ENCODE measurements at places on chromosomes 7 and 10.

DNA sequence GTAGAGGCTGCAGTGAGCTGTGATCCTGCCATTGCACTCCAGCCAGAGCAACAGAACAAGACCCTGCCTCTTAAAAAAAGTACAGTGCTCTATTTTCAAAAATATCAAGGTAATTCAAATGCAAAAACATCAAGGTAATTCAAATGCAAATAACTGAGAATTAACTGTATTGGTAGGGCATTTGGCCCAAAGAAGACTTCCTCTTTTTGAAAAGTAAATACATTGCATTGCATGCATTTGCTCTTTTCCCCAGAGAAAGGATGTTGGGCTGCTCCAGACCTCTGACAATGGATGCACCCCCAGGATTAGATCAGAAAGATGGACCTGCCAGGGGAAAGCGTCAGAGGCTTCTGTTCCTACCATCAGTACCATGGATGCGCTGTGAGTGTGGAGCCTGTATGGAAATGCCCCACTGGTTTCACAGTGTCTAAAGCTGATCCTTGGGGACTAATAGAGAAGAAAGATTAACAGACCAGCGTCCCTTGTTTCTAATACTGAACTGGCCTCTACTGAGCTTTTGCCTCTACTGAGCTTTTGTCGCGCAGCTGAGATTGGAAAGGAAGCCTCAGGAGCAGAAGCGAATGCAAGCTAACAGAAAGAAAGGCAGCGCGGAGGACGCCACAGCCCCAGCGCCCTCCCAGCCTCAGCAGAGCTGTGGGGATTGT, 93.5 kb upstream of the LYZL2 start:
- H3K27me3 ChIP-seq: peaks cover 32% of the 10 kb centered on the region
- H3K36me3 ChIP-seq: no peaks in the 10 kb centered on the region
- H3K27ac ChIP-seq: no peak overlapping the region

DNA sequence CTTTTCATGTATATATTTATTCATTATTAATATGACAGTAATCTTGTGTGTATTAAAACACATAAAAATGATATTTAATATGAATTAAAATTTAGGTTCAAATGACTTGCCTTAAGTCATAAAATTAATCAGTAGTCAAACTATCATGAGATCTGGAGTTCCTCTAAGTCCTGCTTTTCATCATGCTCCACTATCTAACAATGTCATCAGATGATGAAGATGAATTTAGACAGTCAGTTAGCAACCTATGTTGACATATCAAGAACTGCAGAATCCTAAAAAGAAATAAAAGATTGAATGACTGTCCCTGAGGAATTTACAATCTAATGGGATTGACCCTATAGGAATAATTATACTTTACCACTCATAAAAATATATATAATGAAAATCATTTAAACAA, 7.1 kb downstream of the CABCOCO1 start:
- no peaks in the 10 kb centered on the region for H3K36me3 ChIP-seq
- no peaks in the 10 kb centered on the region for H3K27me3 ChIP-seq
- DNase-seq: no peak
- H3K4me1 ChIP-seq: no peaks in the 10 kb centered on the region

DNA sequence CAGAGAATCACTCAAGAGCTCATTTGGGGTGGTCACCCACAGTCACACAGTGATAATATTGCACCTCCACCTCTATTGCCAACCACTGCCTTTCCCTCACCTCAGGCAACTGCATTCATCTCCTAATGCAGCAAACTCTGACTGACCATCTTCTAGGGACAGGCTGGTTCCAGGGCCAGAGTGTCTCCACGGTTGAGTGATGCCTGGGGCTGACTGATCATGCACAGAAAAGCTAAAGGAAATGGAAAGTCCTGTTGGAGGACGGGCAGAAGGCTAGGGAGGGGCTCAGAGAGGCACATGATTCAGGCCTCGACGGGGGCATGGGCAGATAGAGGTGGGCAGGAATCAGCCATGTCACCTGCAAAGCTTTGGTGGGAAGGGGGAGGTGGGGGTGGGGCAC, 127.1 kb upstream of the TNS3 start:
- H3K4me3 ChIP-seq: no peak overlapping the region
- no peak for DNase-seq
- no peaks in the 10 kb centered on the region for H3K4me1 ChIP-seq
- H3K27ac ChIP-seq: no peak overlapping the region
- no peaks in the 10 kb centered on the region for H3K36me3 ChIP-seq

GRCh38 chr7:133854739-133855138, 272.4 kb upstream of the LRGUK start:
- no peaks in the 10 kb centered on the region for H3K36me3 ChIP-seq
- no peak for DNase-seq
- H3K4me1 ChIP-seq: peaks cover 6% of the 10 kb centered on the region
- no peaks in the 10 kb centered on the region for H3K27me3 ChIP-seq

- no peaks in the 10 kb centered on the region for H3K27me3 ChIP-seq
- peak overlapping the region; percentile 95 for H3K27ac ChIP-seq
- no peak for DNase-seq
- H3K4me3 ChIP-seq: peak overlapping the region; percentile 93
- peaks cover 17% of the 10 kb centered on the region for H3K4me1 ChIP-seq
Measured at GRCh38 chr7:66921918-66922486, 977 bp downstream of the TMEM248 start.

DNA sequence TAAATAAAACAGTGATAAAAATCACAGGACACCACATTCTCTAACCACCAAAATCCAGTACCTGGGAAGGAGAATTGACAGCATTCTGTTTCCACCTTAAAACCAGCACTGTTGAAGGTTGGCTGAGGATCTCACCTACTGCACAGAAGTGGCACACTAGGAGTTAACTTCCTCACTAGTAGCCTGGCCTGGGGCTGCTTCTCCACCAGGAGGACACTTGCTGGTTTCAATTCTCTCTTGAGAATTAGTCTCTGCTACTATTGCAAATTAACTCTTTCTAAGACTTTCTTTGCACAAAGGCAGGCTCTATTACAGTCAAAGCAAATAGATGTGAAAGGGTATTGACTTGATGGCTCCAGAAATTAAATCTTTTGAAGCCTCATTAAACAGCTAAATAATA, 2.3 kb upstream of the CTTNBP2 start:
- H3K27ac ChIP-seq: no peak overlapping the region
- peaks cover 30% of the 10 kb centered on the region for H3K27me3 ChIP-seq
- no peaks in the 10 kb centered on the region for H3K36me3 ChIP-seq
- peak overlapping the region; percentile 9 for H3K4me3 ChIP-seq
- DNase-seq: peak; percentile 21

DNA sequence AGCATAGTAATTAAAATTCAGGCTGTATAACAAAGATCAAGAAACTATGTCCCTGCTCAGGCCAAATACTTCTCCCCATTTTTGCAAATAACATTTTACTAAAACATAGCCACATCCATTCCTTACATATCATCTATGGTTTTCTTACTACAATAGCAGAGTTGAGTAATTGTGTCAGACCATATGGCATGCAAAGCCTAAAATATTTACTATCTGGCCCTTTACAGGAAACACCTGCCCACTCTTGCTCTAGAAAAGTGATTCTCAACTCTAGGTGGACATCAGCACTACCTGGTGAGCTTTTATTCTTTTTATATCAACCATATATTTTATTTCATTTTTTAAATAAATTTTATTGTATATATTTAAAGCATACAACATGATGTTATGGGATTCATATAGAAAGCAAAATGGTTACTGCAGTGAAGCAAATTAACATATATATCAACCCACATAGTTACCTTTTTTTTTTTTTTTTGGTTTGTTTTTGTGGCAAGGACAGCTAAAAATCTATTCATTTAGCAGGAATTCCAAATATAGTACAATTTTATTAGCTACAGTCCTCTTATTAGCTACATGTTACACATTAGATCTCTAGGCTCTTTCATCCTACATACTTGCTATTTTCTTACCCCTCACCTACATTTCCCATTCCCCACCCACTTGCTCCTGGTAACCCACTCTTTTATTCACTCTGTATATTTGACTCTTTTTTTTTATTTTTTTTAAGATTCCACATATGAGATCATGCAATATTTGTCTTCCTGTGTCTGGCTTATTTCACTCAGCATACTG, 19.6 kb downstream of the ABI1 start:
- H3K27ac ChIP-seq: no peak overlapping the region
- no peak overlapping the region for H3K4me3 ChIP-seq
- H3K4me1 ChIP-seq: peaks cover 10% of the 10 kb centered on the region
- peaks cover 14% of the 10 kb centered on the region for H3K36me3 ChIP-seq
- DNase-seq: no peak

DNA sequence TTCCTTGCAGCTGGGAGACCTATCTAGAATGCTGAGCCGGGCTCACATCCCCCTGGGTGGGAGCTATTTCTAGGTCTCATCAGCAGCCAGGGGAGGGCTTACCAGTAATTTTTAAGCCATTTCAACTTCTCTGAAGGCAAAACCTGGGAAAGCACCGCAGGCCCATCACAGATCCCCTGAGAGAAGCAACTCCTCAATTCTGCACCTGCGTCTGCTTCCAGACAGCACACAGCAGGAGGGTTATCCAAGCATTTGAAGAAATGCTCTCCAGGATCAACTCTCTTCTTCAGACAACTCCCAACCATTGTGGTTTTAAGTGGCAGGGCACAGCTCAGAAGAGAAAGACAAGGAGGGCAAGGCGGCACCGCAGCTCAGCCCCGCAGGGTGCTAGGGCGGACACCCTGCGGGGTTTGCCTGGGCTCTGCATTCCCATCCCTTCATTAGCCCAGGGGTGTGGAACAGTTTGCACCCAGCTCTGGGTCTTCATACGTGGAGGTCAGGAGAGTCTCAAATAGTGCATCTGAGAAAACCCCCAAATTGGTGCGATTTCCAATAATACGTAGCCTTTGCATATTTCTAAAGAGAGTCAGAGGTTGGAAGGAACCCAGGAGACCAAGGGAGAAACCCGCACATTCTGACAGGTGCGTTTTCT, 618.7 kb downstream of the DNAJB6 start:
- H3K4me3 ChIP-seq: no peak overlapping the region
- H3K27ac ChIP-seq: no peak overlapping the region
- H3K36me3 ChIP-seq: no peaks in the 10 kb centered on the region
- no peaks in the 10 kb centered on the region for H3K4me1 ChIP-seq

DNA sequence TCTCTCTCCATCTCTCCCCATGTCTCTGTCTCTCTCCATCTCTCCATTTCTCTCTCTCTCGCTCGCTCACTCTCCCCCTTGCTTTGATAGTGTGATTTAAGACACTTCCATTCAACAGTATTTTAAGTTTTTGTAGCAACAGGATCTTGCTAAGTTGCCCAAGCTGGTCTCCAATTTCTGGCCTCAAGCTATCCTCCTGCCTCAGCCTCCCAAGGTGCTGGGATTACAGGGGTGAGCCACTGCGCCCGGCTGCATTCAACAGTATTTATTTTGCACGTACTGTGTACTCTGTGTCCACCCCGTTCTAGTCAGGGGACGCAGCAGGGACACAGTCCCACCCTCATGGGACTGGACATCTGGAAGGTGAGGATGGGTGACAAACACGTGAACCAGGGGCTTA, 14.4 kb upstream of the PDGFA start:
- peaks cover 3% of the 10 kb centered on the region for H3K4me1 ChIP-seq
- H3K27ac ChIP-seq: no peak overlapping the region
- H3K36me3 ChIP-seq: no peaks in the 10 kb centered on the region
- H3K27me3 ChIP-seq: peaks cover 10% of the 10 kb centered on the region
- no peak for DNase-seq

DNA sequence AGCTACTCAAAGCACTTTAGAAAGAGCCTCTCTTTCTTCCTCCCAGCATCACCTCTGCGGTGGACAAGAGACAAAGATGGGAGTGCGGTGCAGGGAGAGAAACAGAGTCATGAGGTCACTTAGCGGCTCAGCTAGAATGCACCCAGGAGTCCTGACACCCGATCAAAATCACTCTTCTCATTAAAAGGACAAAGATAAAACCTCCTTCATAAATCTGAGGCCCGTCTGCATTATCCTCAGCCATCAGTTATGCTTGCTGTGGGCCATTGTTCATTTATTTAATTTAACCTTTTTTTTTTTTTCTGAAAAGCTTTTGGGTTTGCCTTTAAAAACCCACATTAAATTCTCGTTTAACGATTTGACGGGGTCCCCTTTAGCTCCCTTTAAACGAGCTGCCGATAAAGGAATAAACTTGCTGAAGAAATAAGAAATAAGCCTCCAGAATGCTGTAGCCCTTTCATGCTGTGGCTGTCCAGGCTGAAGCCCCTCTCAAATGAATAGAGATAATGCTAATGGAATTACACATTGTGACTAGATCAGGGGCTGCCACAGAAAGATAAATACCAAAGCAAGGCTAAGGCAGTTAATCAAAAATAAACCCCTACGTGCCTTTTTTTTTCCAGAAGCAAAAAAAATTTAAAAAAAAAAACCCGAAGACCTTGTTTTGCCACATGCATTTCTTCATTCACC, 16.1 kb upstream of the PLXNA4 start:
- H3K4me3 ChIP-seq: no peak overlapping the region
- H3K4me1 ChIP-seq: no peaks in the 10 kb centered on the region
- H3K36me3 ChIP-seq: no peaks in the 10 kb centered on the region
- H3K27me3 ChIP-seq: peaks cover 48% of the 10 kb centered on the region

- peak overlapping the region; percentile 19 for H3K27ac ChIP-seq
- no peaks in the 10 kb centered on the region for H3K27me3 ChIP-seq
- no peak for DNase-seq
- peaks cover 37% of the 10 kb centered on the region for H3K4me1 ChIP-seq
- H3K4me3 ChIP-seq: no peak overlapping the region
Measured at GRCh38 chr10:103514244-103514643, 20.7 kb downstream of the NEURL1 start.

- no peaks in the 10 kb centered on the region for H3K27me3 ChIP-seq
- H3K36me3 ChIP-seq: peaks cover 12% of the 10 kb centered on the region
- peak overlapping the region; percentile 94 for H3K27ac ChIP-seq
- DNase-seq: no peak
- H3K4me3 ChIP-seq: peak overlapping the region; percentile 91
Measured at GRCh38 chr10:104255311-104255981, 754 bp downstream of the GSTO1 start.

DNA sequence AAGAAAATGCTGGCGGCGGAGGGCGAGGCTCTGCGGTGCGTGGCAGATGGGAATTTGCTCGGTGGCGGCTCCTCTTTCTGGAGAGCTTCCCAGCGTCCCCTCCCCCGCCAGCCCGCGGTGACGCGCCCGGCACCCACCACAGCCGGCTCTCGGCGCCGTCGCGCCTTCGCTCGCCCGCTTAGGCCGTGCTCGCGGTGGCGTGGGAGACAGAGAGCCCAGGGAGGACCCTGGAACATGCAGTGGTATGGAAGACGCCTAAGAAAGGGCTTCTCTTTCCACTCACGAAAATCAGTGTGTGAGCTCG, 576 bp upstream of the CSGALNACT2 start:
- peaks cover 10% of the 10 kb centered on the region for H3K4me1 ChIP-seq
- H3K36me3 ChIP-seq: no peaks in the 10 kb centered on the region
- no peak for DNase-seq

- H3K4me3 ChIP-seq: no peak overlapping the region
- no peaks in the 10 kb centered on the region for H3K27me3 ChIP-seq
- DNase-seq: no peak
- H3K4me1 ChIP-seq: peaks cover 62% of the 10 kb centered on the region
- H3K36me3 ChIP-seq: no peaks in the 10 kb centered on the region
- peak overlapping the region; percentile 92 for H3K27ac ChIP-seq
Measured at GRCh38 chr10:103814626-103815370, 40.6 kb downstream of the SH3PXD2A start.

Data from progenitor cell of endocrine pancreas (in vitro differentiated cells).